Stimulated activated CD4-positive, alpha-beta T cell treated with anti-CD3 and anti-CD28 coated beads, TNF-alpha, amount 100 ng/mL, for 24 hours (primary cell): ENCODE measurements at places on chromosomes 5 and 9.

GRCh38 chr9:74951725-74952151, 974 bp downstream of the C9orf40 start:
- peak; percentile 34 for DNase-seq

DNA sequence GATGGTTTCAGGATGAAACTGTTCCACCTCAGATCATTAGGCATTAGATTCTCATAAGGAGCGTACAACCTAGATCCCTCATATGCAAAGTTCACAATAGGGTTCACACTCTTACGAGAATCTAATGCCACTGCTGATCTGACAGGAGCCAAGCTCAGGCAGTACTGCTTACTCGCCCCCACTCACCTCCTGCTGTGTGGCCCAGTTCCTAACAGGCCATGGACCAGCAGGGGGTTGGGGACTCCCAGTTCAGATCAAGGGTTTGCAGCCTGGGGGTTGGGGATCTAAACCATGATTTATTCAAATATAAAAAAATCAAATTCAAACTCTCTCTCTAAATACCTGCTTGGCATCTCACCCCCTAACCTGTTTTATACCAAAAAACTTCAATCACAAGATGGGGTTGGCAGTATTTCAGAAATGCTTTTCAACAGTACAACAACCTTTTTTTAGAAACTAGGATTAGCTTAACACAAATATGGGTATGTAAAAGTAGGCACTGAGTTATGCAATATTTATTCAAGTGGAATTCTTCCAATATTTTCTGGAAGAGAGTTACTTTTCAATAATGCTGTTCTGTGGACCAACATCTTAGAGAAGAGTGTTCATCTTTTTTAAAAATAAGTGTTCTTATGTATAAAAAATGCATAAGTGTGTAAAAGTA, 30.1 kb upstream of the SLC12A2 start:
- DNase-seq: no peak

- no peak for DNase-seq
These were observed 664 bp upstream of the IL11RA start for GRCh38 chr9:34651321-34651720.

GRCh38 chr9:121538221-121538620, 38.6 kb upstream of the GGTA1 start:
- DNase-seq: no peak

DNA sequence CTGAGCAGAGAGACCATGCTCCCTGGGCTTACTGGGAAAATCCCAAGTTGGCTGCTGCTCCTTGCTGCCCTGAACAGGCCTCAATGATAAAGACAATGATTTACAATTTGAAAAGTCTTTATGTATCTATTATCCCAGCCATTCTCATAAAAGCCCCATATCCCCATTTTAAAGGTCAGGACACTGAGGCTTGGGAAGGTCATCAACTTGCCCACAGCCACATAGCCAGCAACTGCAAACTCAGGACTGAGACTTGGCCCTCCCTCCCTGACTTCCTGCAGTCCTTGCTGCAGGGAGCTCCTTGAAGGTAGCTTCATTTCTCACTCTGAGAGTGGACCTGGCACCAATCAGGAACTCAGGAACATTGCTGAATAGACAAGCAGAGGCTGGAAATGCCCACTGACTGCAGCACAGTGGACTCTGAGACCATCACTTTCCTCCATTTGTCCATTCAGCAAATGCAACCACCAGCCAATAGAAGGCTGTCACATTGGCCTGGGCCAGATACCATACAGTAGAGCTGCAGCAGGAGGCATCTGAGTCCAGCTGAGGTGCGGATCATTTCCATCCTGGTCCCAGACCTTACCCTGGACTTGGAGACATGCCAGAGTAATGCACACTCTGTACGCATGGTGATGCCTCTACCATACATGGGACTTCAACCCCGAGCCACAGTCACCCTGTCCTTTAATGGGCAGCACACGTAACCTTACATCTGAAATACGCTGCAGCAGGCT, 18.3 kb downstream of the TNIP1 start:
- DNase-seq: no peak

DNA sequence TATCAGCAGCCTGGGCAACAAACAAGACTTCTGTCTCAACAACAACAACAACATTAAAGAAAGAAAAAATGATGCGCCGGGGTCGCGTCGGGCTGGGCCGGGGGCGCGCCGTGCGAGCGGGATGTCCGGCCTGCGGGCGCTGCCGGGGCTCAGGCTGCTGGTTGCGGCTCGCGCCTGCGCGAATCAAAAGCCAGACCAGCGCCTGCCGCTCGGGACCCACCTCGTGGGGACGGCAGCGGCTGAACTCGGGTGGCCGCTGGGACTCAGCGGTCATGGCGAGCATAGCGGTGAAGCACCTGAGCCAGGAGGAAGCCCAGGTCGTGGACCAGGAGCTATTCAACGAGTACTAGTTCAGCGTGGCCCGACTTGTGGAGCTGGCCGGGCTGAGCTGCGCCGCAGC, 11.9 kb upstream of the NHP2 start:
- no peak for DNase-seq

GRCh38 chr9:110308633-110309038, 29.0 kb downstream of the TXNDC8 start:
- no peak for DNase-seq

- no peak for DNase-seq
These were observed 205.2 kb upstream of the EDIL3 start for GRCh38 chr5:84589926-84590325.

- no peak for DNase-seq
These were observed 36.0 kb downstream of the HMGXB3 start for GRCh38 chr5:150036513-150036912.

GRCh38 chr5:166695326-166695725, 1596.1 kb upstream of the WWC1 start:
- DNase-seq: no peak

- DNase-seq: no peak
These were observed 68.3 kb downstream of the TBCA start for GRCh38 chr5:77707791-77708190.

DNA sequence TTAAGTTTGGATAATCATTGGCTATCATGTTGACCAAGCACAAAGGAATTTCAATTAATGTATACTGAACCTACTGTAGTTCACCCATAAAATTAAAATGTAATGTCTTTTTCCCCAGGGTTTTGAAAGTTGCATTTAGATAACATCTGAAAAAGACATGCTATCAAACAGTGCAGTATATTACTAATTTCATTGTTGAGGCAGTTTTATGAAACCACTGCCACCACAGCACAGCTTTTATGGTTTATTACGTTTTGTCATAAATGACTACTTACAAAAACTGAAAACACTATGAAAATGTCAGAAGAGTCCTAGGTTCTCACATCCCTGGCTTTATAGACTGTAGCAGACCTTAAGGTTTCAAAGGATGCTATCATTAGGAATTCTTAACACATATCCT, 32.0 kb upstream of the HAPLN1 start:
- no peak for DNase-seq

GRCh38 chr9:114371343-114371944, 16.3 kb downstream of the AKNA start:
- DNase-seq: no peak

DNA sequence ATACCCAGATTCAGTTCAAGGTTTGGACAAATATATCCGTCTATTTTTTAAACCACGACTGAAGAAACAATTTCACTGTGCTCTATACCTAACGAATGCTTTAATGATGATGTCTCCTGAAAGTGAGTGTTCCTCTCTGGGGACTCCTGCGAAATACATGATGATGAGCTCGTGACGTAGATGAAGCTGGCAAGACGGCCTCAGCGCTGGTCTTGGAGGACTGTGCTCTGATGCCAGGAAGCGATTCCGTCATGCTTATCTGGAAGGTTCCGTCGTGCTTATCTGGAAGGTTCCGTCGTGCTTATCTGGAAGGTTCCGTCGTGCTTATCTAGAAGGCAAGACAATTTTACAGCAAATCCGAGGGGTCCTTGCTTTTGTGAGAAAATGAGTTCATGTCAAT, 250.8 kb upstream of the IRX2 start:
- DNase-seq: no peak

DNA sequence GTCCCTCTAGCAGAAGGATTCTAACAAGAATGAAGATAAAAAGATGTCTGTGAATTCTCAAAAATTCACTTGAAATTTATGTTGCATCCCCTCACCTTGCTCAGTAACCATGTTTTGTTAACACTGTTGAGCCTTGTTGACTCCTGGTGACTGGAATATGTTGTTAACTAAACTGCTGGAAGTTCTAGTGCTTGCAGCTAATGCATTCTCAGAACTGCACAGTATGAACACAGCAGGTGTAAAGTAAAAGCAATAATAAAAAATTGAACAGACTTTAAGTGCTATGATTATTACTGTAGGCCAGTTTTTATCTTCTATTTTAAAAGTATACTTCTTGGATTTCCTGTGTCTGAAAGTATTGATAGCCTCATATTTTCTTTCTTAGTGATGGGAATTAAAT, 388.7 kb upstream of the PTPRD start:
- DNase-seq: no peak

GRCh38 chr5:59600153-59600552, 293.4 kb downstream of the PDE4D start:
- DNase-seq: no peak

DNA sequence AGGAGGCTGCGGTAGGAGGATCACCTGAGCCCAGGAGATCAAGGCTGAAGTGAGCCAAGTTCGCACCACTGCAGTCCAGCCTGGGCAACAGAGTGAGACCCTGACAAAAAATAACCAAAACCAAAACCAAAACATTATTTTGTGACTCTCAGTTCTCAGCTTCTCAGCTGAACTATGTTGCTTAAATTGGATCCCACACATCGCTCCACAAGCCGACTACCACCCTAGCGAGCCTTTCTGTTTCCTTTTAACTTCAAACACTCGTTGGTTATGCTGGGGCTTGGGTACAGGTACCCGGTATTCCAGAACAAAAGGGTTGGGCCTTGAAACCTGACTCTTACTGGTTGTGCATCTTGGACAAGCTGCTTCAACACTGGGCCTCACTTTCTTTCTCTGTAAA, 3.8 kb upstream of the PTGS1 start:
- no peak for DNase-seq

- no peak for DNase-seq
These were observed 590.4 kb upstream of the PTGER4 start for GRCh38 chr5:40089269-40089668.

- no peak for DNase-seq
These were observed 214.3 kb downstream of the TRIO start for GRCh38 chr5:14357441-14357840.

DNA sequence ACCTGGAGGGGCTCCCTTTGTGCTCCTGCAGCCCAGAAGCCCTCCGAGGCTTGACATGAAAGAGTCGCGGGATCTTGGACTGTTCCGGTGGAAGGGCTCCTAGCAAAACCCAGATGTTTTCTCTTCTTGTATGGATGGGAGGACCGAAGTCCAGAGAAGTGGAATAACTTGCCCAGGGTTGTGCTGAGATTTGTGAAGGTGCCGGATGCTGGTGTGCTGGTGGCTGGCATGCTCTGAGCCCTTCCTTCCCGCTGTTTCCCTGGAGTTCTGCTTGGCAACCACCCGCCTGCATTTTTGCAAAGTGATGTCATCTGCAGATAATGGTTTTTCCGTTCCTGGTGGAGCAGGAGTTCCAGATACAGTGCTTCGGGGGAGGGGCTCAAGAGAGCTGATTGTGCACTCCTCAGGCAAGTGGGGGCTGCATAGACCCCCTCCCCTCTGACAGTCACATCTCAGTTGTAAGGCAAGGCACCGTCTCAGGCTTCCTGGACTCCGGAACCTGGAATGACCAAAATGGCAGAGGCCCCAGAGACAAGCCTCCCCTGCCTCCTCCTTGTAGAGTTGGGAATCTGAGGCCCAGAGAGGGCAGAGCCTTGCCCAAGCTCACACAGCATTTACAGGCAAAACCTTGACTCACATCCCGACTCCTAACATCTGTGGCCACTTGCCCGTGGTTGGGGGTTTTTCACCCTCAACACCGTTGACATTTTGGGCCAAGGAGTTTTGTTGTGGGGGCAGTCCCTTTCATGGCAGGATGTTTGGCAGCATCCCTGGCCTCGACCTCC, 157.0 kb downstream of the RGS3 start:
- no peak for DNase-seq

GRCh38 chr9:16062542-16063240, 509.8 kb downstream of the CCDC171 start:
- DNase-seq: no peak

GRCh38 chr5:158953929-158954534, 145.7 kb downstream of the EBF1 start:
- no peak for DNase-seq

DNA sequence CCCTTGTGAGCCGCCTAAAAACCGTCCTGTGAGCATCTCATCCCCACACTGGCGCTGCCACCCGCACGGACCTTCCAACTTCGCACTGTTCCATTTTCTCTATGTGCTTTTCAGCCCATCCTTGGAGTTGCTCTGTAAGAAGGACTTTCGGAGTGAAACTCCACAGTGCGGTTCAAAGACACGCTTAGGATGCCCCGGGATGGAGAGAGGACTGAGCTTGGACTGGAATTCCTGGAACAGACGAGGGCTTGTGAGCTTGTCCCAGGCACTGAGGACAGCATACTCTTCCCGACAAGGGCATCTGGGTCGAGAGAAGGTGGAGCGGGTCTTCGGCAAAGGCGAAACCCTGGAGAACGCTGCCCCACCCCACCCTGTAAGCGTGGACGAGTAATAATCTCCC, 187.8 kb downstream of the MEF2C start:
- DNase-seq: no peak

GRCh38 chr5:40585537-40586267, 94.0 kb upstream of the PTGER4 start:
- no peak for DNase-seq

GRCh38 chr5:107539726-107540330, 130.9 kb downstream of the EFNA5 start:
- no peak for DNase-seq

GRCh38 chr5:93874491-93874890, 133.1 kb upstream of the POU5F2 start:
- no peak for DNase-seq

GRCh38 chr5:35263266-35263877, 33.1 kb upstream of the PRLR start:
- DNase-seq: no peak

GRCh38 chr5:107778647-107779046, 107.9 kb upstream of the EFNA5 start:
- no peak for DNase-seq

DNA sequence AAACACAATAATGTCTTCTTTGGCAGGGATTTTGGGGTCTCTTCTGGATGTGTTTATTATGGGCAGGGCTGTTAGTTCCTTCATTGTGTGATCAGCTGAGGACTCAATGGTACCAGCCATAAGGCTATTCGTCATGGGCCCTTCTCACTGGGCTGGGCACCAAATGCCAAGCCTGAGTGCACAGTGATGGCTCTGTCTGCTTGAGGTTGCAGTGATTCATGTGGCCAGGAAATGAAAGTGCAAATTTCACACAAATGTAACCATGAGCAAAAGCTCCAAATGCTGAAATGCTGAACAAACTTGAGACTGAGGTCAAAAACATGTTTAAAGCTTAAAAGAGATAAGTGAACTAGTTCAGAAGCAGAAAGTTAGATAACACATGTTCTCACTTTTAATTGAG, 191.0 kb downstream of the TARS1 start:
- DNase-seq: no peak

- no peak for DNase-seq
These were observed 40.4 kb upstream of the MACIR start for GRCh38 chr5:103218164-103218563.
